ENCODE measurements at places on chromosomes 6 and 20.

DNA sequence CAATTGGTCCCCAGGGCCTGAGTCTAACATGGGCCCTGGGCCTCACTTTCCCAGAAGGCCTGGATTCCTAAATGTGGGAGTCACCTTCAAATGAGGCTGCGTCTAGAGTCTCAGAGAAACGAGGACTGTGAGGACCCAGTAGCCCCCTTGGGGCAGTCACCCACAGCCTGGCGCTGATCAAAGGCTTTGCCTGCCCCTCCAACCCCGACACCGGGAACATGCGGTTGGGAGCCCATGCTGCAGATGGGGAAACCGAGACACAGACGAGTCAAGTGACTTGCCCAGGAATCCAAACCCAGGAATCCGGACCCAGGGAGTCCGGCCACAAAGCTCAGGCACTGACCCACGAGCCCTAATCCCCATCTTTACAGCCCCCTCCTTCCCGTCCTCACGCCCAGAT lies 209.7 kb downstream of the PREX1 start:
- DNase-seq, result no peak

DNA sequence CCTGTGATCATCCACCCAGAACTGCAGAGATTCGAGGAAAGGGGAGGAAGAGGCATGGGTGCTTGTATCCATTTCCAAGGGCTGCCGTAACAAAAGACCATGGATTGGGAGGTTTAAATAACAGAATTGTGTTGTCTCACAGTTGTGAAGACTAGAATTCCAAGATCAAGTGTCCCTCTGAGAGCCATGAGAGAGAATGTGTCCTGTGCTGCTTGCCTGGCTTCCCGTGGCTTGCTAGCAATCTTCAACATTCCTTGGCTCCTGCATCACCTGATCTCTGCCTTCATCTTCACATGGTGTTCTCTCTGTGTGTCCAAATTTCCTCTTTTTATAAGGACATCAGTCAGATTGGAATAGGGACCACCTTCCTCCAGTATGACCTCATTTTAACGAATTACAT lies 69.8 kb downstream of the CDC40 start:
- no peak for DNase-seq

- DNase-seq, result no peak
Measured at GRCh38 chr20:48329031-48329615, 498.7 kb downstream of the PREX1 start.

- no peak for DNase-seq
Measured at GRCh38 chr6:115310156-115310555, 750.5 kb downstream of the FRK start.

DNA sequence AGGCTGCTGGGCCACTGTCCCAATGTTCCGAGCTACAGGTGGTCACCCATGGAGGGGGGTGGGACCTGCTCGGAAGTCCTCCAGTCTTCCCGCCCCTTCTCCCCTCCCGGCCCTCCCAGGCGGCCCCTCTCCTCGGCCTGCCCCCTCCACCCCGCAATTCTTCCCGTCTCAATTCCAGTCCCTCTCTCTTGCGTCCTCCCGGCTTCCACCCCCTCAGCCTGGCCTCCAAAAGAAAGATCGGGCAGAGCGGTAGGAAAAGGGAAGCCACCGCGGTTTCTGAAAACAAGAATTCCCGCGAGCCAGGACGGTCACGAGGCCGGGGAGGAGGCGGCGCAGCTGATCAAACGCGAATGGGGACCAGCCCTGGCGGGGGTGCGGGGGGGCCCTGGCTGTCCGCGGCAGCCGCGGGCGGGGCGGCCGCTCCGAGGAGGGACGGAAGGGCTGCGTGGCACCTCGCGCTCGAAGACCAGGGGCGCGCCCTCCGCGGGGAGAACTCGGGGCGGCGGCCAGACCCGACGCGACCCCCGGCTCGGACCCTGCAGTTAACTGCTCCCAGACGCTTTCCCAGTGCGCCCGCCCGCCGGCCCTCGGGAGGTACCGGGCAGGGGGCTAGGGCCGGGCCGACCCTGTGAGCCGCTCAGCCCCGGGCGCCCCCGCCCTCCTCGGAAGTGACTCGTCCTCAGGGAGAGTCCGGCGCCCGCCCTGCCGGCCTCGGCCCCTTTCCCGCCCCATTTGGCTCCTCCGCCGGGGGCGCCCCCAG lies 1.0 kb downstream of the PXDC1 start:
- DNase-seq, result no peak

GRCh38 chr6:77930952-77931351 lies 278.1 kb downstream of the MEI4 start:
- DNase-seq, result no peak

DNA sequence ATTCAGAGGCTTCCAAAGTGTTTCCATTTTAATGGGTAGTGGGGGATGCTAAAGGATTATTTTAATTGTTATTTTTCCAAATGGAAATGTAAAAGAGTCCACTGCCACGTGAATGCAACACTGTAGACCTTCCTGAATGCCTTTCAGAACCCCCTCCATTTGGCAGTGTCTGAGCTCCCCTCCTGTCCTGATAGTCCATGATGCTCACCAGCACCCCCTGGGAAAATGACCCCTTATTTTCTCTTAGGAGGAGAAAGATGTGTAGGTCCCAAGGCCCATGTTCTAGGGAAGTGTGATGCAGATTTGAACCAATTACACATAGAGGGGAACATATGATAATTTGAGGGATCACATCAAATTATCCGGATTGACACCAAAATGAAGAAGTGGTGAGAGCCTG lies 46.8 kb upstream of the SH3BGRL2 start:
- no peak for DNase-seq

- DNase-seq, result no peak
Measured at GRCh38 chr6:37985355-37985754, 165.8 kb downstream of the ZFAND3 start.

GRCh38 chr6:41700463-41701347 lies 34.7 kb downstream of the TFEB start:
- no peak for DNase-seq

DNA sequence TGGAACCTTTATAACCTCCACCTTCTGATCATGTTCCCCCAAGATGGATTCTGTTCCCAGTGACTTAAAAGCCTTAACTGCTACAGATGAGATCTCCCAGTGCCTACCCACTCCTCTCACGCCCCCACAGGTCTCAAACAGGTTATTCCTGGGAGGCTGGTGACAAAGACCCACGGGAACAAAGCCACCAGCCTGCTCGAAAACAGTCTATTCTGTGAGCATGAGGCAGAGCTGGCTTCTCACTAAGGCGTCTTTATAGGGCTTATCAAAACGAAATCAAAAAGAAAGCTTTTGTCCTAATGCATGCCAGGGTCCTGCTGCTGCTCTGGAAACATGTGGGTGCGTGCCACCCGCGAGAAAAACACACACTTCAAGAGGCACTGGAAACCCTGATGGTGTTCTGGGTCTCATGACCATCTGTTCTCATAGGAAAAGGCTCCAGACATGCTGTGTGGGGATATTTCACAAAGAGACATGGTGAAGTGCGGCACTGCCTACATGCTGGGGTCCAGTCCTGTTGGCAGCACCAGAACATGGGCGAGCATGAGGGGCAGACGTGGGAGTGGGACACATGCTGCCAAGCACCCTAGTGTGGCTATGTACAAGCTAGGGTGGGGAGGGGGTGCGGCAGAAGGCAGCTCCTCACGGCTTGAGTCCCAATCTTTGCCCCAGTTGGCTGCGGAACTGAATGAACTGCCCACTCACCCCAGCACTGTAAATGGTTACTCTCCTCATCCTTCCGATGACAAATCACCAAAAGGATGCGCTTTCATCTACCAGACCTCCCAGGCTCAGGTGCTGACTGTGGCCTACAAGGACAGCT lies 2.1 kb downstream of the FKBP1A start:
- DNase-seq, result no peak

GRCh38 chr6:139361211-139361610 lies 13.2 kb downstream of the CITED2 start:
- no peak for DNase-seq

DNA sequence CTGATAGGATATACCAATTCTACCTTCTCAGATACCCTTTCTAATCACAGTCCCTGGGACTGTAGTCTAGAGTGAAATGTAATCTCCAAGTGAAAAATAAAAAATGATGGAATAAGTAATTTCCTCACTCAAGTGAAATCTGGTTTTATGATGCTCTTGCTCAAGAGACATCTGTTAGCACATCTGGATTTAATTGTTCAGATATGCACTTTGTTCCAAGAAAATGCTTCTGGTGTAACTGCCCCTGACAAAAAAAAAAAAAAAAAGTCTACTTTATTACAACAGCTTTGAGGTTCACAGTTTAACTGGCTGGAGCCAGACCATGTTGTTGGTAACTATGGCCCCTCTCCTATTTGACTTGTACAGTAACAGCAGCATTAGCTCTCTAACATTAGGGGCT lies 251.8 kb downstream of the BTBD9 start:
- DNase-seq, result no peak

GRCh38 chr6:116156405-116157326 lies 30.7 kb upstream of the COL10A1 start:
- DNase-seq, result no peak

DNA sequence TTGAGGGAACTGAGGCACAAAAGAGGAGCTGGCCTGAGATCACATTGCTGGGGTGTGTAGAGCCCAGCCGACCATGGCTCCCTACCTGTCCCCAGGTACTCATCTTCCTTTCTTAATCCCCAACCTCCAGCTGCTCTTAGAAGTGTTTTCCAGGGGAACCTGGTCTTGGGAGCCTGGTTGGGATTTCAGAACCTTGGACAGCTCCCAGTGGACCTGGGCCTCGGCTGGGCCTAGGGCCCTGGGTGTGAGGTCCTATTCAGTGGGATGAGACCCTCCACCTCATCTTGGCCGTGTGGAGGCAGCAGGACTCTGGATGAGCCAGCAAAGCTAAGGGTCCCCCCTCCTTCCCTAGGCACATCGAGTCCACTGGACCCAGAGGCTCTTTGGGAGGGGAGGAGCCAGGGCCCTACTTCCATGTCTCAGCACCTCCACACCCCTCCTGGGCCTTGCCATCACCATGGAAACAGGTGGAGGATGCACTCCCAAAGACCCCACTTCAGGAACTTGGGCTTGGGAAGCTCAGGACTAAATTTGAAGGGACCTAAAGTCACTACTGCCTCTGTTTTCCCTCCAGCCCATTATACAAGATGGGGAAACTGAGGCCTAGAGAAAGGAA lies 38.5 kb downstream of the DLGAP4 start:
- no peak for DNase-seq

DNA sequence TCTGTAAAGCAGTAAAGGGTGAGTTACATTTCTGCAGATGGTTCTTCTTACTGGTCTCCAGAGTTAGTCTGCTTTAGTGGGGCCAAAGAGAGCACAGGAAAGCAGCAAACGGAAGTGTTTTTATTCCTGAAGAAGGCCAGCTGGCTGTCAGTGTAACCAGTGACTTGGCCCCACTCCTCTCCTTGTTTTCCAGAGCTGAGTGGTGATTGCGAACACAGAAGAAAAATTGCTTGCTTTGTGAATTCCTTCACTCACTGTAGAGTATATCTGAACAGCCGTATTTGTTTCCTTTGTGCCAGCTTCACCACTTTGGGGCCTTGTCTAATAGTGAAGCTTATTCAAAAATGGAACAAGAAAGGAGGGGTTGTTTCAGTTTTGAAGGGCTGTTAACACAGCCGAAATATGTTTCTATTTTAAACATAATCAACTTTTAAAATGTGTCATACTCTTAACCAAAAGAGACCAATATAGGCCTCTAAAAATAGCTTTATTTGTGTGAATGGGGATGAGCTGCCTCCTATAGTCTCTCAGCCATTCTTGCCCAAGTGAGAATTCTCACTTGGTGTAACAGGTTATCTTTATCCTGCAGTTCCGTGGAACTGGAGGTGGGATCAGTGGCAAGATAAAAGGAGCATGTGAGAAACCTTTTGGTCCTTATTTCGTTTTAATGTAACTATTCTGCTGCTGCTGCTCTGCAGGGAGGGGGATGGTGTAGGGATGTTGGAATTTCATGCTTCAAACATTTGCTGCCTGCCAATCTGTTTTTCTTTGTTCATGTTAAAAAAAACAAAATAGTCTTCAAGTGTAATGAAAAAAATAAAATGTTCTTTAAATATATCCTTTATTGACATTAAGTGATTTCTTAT lies 37.8 kb downstream of the ZC2HC1B start:
- no peak for DNase-seq

DNA sequence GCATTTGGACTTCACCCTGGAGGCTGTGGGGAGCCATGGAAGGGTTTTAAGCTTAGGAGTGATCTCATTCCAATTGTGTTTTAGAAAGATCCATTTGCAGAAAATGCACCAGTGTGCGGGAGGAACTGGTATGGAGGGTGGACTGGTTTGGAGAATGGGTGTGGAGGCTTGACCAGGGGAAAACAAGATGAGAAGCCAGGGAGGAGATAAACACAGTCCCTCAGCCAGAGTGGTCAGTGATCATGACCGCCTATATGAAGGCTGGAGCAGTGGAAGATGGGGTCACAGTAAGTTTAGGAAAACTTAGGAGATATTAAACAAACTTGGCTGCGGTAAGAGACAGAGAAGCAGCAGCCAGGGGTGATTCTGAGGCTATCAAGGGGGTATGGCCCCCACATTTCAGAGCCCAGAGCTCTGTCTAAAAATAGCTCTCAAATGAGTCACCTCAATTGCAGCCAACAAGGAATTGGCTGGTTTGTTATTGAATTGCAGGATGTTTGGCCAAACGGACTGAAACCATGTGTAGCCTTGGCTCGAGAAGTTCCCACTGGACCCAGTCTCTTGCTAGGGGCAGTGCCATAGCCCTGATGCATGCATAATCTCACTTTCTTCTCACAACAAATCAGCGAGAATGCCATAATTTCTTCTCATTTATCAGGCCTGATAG lies 159.9 kb upstream of the TOP1 start:
- no peak for DNase-seq

GRCh38 chr6:111639266-111639665 lies 33.6 kb upstream of the TRAF3IP2 start:
- DNase-seq, result no peak

- DNase-seq, result no peak
Measured at GRCh38 chr6:90118581-90118980, 178.1 kb downstream of the BACH2 start.

- DNase-seq, result no peak
Measured at GRCh38 chr6:39665861-39666260, 59.3 kb downstream of the KIF6 start.

DNA sequence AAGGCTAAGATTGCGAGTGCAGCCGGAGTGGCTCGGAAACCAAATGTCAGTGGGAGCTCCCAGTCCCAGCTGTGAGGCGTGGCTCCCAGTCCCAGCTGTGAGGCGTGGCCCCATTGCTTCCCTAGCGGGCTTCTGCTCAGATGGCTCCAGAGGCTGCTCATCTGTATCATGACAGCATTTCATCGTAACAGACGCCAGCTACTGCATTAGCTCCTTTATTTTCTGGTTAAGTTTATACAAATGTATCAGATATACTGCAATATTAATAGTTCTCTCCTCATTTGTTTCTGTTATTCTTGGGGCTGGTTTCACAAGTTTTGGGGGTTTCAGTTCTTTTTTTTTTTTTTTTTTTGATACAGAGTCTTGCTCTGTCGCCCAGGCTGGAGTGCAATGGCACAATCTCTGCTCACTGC lies 34.7 kb upstream of the TBXT start:
- DNase-seq, result no peak

DNA sequence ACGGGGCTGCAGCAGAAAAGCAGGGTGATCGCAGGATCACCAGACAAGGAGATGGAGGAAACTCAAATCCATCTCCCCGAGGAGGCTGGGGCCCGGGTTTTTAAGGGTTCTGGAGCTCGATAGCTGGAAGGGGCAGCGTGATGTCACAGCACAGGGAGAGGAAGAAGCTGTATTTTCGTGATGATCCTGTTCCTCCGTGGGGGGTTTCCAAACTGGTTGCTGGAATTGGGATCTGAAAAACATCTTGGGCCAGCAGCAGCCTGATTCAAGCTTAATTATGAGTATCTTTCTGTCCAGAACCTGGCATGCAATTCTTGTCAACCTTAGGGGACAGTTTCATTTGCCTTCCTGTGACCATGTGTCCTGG lies 4.1 kb downstream of the CST7 start:
- no peak for DNase-seq

All from NCI-H187 (cell line).